ENCODE measurements at places on chromosomes 5 and 9. TPM values are rescaled to one million over a fixed set of nuclear protein-coding genes. Genes with fewer than 3 reads are reported as not detected.

GRCh38 chr5:87311405-87312279 lies 44.0 kb downstream of the RASA1 start:
- H3K4me3 ChIP-seq = no peak overlapping the region
- peaks cover 16% of the 10 kb centered on the region for H3K4me1 ChIP-seq
- H3K27me3 ChIP-seq = no peaks in the 10 kb centered on the region
- H3K27ac ChIP-seq = no peak overlapping the region
- H3K36me3 ChIP-seq = peaks cover 1% of the 10 kb centered on the region

GRCh38 chr9:107738789-107739188 lies 249.2 kb upstream of the KLF4 start:
- H3K36me3 ChIP-seq = no peaks in the 10 kb centered on the region
- no peak for DNase-seq
- no peaks in the 10 kb centered on the region for H3K4me1 ChIP-seq

Gene SNCB
- 3.7 TPM for total RNA-seq

GRCh38 chr5:113081091-113081839 lies 104.7 kb downstream of the DCP2 start:
- peaks cover 6% of the 10 kb centered on the region for H3K27me3 ChIP-seq
- H3K36me3 ChIP-seq = peaks cover 15% of the 10 kb centered on the region
- DNase-seq = no peak
- peaks cover 22% of the 10 kb centered on the region for H3K4me1 ChIP-seq
- H3K27ac ChIP-seq = no peak overlapping the region

DNA sequence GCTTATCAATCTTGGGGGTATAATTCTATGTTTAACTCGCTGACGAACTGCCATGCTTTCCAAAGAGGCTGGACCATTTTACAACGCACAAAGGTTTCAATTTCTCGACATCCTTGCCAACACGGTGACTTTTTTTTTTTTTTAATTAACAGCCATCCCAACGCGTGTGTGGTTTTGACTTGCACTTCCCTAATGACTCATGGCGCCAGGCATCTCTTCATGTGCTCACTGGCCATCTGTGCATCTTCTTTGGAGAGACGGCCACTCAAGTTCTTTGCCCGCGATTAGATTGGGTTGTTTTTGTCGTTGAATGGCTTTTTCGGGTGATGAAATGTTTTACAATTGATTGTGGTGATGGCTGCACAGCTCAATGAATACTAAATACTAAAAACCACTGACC lies 12.5 kb upstream of the CARD9 start:
- DNase-seq = no peak
- no peak overlapping the region for H3K4me3 ChIP-seq
- H3K27ac ChIP-seq = no peak overlapping the region

Gene PITX1
- total RNA-seq = 0.76 TPM

- DNase-seq = no peak
- no peak overlapping the region for H3K27ac ChIP-seq
- no peak overlapping the region for H3K4me3 ChIP-seq
- H3K4me1 ChIP-seq = peaks cover 6% of the 10 kb centered on the region
- no peaks in the 10 kb centered on the region for H3K36me3 ChIP-seq
Observed at GRCh38 chr5:137273511-137273910, 225.6 kb downstream of the SPOCK1 start.

Gene ENTPD2
- total RNA-seq = 0.69 TPM

Gene ERBIN
- total RNA-seq = 67.7 TPM

- peaks cover 12% of the 10 kb centered on the region for H3K27me3 ChIP-seq
- H3K36me3 ChIP-seq = no peaks in the 10 kb centered on the region
- H3K4me3 ChIP-seq = no peak overlapping the region
- H3K4me1 ChIP-seq = peaks cover 8% of the 10 kb centered on the region
- no peak overlapping the region for H3K27ac ChIP-seq
Observed at GRCh38 chr5:176619203-176619568, 9.2 kb upstream of the GPRIN1 start.

- peaks cover 42% of the 10 kb centered on the region for H3K4me1 ChIP-seq
- no peak overlapping the region for H3K4me3 ChIP-seq
- H3K27me3 ChIP-seq = peaks cover 2% of the 10 kb centered on the region
- H3K36me3 ChIP-seq = no peaks in the 10 kb centered on the region
Observed at GRCh38 chr5:34749431-34749873, 89.5 kb upstream of the TTC23L start.

- H3K4me3 ChIP-seq = no peak overlapping the region
- no peak for DNase-seq
- H3K36me3 ChIP-seq = no peaks in the 10 kb centered on the region
- H3K4me1 ChIP-seq = peaks cover 2% of the 10 kb centered on the region
- H3K27ac ChIP-seq = no peak overlapping the region
Observed at GRCh38 chr9:83138422-83139135, 75.6 kb upstream of the RASEF start.

Gene AQP3
- 2.9 TPM for total RNA-seq

DNA sequence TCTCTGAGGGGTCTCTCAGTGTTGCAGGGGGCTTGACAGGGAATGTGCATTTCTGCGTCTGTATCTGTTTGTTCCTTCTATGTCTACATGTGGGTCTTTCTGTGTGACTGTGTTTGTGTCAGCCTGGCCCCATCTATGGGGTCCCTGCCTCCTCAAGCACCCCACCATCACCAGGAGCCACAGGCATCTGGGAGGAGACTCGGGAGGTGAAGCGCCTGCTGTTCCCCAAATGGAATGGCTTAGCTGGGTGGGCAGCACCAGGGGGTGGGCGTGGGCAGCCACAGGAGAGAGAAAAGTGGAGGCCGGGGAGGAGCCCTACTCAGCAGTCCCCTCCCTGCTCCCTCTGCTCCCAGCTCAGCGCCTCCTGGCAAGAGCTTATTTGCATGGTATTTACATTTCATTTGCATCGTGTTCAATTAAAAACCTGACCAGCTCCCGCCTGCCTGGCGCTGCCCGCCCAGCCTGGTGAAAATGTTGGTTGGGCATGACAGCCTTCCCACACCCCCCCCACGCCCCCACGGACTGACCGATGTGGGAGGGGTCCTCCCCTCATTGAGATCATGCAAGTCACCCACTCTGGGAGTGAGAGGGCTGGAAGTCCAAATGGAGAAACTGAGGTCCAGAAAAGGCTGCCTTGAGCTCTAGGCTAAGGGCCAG lies 50.5 kb downstream of the CXXC5 start:
- peak overlapping the region; percentile 59 for H3K27ac ChIP-seq
- peaks cover 19% of the 10 kb centered on the region for H3K4me1 ChIP-seq
- H3K36me3 ChIP-seq = no peaks in the 10 kb centered on the region
- DNase-seq = peak; percentile 81
- H3K4me3 ChIP-seq = peak overlapping the region; percentile 42
- H3K27me3 ChIP-seq = peaks cover 14% of the 10 kb centered on the region

DNA sequence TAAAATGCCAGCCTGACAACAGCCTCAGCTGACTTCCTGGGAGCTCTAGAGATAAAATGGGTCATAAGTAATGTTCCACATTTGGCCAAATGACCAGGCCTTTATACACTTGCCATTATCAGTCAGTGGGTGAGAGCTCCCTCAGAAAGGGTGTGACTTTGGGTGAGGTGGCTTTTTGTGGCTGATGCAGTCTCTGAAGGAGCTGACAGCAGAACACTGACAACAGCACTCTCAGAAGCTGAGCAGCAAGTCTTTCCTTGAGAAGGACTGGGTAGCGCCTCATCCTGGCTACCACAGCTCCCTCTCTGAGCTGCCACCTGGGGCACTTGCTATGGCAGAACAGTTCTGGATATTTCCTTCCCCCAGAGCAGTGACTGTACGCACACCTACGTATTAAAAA lies 22.0 kb upstream of the GNAQ start:
- H3K4me3 ChIP-seq = no peak overlapping the region
- H3K36me3 ChIP-seq = peaks cover 7% of the 10 kb centered on the region
- H3K4me1 ChIP-seq = no peaks in the 10 kb centered on the region
- no peak for DNase-seq

DNA sequence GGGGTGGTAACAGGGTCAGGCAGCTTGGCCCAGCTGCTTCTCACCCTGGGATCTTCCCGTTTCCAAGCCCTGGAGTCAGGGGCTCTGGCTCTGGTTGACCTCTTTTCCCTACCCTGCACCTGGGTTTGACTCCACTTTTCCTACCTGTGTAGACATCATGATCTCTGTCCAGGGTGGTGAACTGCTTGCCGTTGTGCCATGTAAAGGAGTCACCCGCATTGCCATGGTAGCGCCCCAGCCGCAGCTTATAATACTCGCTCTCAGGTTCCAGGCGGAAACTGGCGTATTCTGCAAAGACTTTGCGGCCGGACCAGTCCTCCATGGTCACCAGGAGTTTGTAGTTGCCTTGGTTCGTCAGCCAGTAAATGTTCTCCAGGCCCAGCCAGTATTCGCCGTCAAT lies 30.9 kb downstream of the ANGPTL2 start:
- H3K27ac ChIP-seq = no peak overlapping the region
- H3K36me3 ChIP-seq = peaks cover 17% of the 10 kb centered on the region

- no peaks in the 10 kb centered on the region for H3K36me3 ChIP-seq
- no peak for DNase-seq
- peaks cover 2% of the 10 kb centered on the region for H3K4me1 ChIP-seq
- H3K27me3 ChIP-seq = peaks cover 10% of the 10 kb centered on the region
- H3K27ac ChIP-seq = no peak overlapping the region
- H3K4me3 ChIP-seq = peak overlapping the region; percentile 77
Observed at GRCh38 chr9:101736717-101737116, 1.7 kb downstream of the GRIN3A start.

DNA sequence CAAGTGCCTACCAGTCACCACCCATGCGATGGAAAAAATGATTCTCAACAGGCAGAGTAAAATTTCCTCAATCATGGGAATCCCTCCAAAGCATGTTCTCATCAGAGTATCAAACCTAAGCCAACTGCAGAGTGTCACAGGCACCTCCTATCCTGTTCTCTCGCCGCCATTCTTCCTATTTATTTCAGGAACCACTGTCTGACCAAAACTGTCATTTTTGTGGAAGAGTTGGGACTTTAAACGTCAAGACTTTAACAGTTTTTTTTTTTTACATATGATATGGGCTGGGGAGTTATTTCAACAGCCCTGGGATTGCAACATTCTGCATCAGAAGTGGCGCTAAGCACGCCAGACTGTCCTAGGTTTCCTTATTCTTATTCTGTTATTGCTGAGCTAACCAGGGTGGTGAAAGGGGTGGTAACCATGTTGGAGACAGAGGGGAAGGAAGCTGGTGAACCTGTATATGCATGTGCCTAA lies 29.5 kb downstream of the PFDN1 start:
- no peak overlapping the region for H3K27ac ChIP-seq
- H3K4me1 ChIP-seq = no peaks in the 10 kb centered on the region
- no peaks in the 10 kb centered on the region for H3K27me3 ChIP-seq

GRCh38 chr5:125348221-125348692 lies 601.8 kb upstream of the ZNF608 start:
- peaks cover 31% of the 10 kb centered on the region for H3K4me1 ChIP-seq
- H3K36me3 ChIP-seq = no peaks in the 10 kb centered on the region
- peak overlapping the region; percentile 85 for H3K27ac ChIP-seq
- peak; percentile 65 for DNase-seq

DNA sequence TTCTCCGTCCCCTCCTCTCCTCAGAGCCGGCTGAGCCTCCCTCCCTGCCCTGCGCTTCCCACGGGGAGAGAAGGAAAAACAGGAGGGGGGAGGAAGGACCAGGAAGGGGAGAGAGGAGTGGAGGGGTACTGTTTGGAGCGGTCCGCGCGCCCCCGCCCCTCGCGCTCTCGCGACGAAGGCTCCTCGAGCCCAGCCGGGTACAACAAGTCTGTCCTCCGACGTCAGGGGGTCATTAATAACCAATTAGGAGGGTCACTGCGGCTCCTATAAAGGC lies 480 bp upstream of the PRDM12 start:
- H3K4me3 ChIP-seq = peak overlapping the region; percentile 20
- H3K4me1 ChIP-seq = peaks cover 7% of the 10 kb centered on the region
- peaks cover 24% of the 10 kb centered on the region for H3K27me3 ChIP-seq
- H3K27ac ChIP-seq = no peak overlapping the region

Gene PDZD2
- 23.3 TPM for total RNA-seq

Gene EGFL7
- 8.1 TPM for total RNA-seq

Gene RLN1
- total RNA-seq = not detected

GRCh38 chr9:133121915-133122550 lies 993 bp upstream of the RALGDS start:
- H3K27me3 ChIP-seq = peaks cover 51% of the 10 kb centered on the region
- H3K4me1 ChIP-seq = peaks cover 51% of the 10 kb centered on the region
- H3K36me3 ChIP-seq = no peaks in the 10 kb centered on the region
- peak overlapping the region; percentile 95 for H3K27ac ChIP-seq
- no peak for DNase-seq

DNA sequence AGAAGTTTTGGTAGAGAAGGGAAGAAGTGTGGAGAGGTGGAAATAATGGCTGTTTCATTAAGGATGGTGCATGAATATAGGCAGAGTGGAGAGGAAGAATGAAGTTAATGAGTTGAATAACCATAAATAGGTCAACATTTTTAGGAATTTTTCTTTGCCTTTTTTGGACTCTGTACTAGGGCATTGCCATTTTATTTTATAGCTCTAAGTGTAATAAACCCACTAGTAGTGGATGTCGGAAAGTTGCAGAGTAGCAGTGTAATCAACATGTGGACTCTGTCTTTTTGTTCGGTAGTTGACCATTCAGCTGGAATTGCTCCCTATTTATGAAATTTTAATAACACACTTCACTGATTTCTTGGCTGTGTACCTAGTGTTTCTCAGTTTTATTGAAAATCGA lies 199.1 kb downstream of the WDR70 start:
- no peak overlapping the region for H3K4me3 ChIP-seq
- no peaks in the 10 kb centered on the region for H3K36me3 ChIP-seq
- H3K27ac ChIP-seq = no peak overlapping the region
- no peaks in the 10 kb centered on the region for H3K4me1 ChIP-seq

Gene EIF4E1B
- not detected for total RNA-seq

Data from glutamatergic neuron (in vitro differentiated cells).